ENCODE measurements at places on chromosomes 11 and 22.

DNA sequence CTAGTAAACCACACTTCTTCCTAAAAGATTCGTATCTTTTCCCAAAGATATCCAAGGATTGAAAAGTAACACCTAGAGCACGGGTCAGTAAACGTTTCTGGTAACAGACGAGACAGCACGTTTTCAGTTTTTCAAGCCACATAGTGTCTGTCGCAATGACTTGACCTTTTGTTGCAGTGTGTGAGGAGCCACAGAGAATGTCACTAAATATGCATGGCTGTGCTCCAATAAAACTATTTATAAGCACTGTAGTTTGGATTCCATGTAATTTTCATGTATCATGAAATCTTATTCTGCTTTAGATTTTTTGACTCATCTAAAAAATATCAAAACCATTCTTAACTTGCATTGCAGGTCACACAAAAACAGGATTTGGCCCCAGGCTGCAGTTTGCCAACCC is 18.3 kb upstream of the MICAL3 start:
- DNase-seq = no peak

DNA sequence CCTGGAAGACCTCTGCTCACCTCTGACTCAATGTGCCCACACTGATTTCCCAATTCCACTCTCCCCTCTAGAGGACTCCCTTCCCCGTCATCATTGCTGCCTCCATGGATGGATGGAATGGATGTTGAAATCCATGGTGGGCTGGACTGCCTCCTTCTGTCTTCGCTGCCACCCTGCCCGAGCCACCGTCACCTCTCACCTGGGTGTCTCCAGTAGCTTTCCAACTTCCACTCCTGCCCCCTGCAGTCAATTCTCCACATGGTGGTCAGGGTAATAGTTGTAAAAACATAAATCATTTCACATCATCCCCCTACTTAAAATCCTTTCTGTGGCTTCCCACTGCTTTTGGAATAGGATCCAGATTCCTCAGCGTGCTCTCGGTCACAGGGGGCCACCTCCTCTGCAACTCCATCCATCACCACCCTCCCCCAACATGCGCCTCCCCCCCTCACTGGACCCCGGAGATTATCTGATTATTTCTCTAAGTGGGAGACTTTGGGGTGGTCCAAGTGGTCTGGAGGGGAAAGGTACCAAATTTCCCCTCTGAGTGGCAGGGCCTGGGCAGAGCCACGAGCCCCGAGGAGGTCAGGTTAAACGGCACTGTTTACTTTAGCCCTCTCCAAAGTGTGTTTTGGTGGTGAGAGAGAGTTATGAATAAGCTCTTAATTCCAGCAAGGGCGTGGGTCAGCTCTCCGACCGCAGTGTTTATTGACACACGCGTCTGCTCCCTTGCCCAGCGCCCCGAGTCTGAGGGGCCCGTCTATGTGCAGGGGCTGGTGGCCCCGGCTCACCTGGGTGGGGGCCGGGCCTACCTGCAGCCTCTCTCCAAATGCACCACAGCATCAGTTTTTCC is 313.7 kb downstream of the MN1 start:
- no peak for DNase-seq

- DNase-seq = no peak
Measured at GRCh38 chr22:29627196-29627535, 23.7 kb downstream of the NF2 start.

DNA sequence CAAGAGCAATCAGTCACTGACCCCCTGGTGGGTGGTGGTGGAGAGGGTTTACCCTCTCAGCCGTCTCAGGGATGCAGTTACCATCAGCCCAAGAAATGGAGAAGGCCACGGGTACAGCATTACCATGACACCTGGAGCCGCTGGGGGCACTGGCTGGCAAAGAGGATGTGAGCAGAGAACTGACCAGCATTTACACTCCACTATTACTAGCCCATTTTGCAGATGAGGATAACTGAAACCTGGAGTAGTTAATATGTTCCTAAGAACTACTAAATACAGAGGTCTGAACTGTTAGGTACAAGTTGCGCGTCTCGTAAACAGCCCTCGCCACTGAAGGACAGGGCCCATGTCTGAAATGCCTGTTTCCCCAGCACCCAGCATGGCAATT is 79.0 kb downstream of the TIMP3 start:
- no peak for DNase-seq

DNA sequence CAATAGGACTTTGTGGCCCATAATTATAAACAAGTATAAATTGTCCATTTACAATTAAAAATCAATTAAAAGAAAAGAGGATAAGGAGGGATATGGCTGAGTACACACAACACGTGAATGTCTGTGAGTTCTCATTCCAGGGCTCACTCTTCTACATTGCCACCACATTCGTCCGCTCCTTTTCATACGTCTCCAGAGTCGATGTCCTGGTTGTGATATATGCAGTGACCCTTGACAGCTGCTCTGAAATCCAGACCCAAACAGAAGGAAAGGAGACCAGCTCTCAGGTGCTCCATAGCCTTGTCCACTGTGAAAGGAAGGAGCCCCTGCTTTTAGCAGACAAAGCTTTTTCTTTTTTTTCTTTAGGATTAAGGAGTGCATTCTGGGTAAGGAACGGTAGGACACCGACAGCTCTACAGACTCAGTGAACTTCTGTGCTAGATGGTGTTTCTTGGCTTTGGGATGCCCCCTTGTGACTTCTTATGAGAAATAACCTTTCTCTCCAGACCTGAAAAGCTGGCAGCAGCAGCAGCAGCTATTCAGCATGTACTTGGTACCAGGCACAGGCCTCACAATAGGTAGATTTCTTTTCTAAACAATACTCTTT is 19.7 kb upstream of the DNAJB13 start:
- no peak for DNase-seq

- no peak for DNase-seq
Measured at GRCh38 chr11:9874466-9874865, 210.6 kb downstream of the SWAP70 start.

- DNase-seq = no peak
Measured at GRCh38 chr22:25540166-25540907, 24.1 kb upstream of the GRK3 start.

DNA sequence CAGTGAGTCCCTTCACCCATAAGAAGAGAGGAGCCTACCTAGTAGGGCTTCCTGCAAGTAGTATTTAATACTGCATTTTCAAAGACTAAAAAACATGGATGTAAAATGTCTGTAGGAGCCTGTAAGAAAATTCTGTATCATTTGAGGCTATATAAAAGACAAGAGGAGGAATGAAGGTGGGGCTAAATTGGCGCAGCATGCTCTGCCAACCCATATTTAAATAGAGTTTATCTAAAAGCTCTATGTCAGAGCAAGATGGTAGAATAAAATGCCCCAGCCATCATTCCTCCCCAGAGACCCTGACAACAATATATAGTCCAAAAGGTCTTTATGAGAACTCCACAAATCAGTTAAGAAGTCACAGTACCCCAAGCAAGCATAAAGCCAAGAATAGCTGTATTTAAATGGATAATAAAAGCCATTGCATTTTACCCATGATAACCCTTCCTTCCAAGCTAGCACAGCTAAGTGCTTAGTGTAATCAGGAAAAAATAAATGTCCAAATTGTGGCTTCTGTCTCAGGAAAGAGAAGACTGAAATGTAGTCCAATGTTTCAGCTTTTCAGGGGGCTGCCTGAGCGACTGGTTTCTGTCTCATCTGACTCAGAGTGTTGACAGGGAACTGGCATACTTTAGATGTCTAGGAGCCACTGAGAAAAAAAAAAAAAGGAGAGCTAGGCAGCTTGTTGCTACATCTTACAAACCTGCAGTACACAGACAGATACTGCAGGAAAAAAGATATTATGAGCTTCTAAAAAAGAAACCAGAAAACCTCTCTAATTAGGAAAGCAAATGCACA is 258.6 kb downstream of the METTL15 start:
- DNase-seq = no peak

GRCh38 chr11:30436801-30437200 is 113.9 kb downstream of the ARL14EP start:
- no peak for DNase-seq

DNA sequence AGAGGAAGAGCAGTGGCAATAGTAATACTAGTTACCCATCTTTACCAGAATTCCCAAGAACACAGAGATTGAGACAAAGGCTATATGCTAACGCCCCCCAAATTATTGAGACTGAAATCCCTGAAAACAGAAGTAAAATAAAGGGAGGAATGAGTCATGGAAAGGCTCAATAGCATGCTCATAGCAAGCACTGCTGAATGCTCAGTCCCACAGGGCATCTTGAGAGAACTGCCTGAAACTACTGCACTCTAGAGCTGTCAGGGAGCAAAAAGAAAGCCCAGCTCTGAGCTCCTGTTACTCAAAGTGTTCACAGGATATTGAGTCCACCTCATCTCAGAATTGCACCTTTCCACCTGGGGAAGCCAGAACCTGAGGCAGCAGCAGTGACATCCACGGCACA is 44.1 kb upstream of the FIBIN start:
- no peak for DNase-seq

DNA sequence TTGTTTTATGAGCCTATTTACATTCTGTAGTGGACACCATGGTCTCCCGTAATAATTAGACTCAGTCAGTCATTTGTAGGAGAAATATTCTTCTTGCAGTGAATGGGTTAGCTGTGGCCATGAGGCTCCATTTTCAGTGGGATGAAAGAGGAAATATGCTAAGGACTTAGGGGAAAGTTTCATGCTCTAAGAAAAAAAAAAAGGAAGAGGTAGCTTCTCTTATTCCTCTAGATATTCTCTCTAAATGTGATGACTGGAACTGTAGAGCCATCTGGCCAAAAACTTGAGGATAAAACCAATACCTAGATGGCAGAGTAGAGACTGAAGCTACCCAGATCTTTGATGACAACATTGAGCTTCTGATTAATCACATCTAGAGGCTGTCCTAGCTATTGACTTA is 75.8 kb upstream of the SESN3 start:
- DNase-seq = no peak

- no peak for DNase-seq
Measured at GRCh38 chr11:34542089-34542488, 28.5 kb upstream of the ELF5 start.

- no peak for DNase-seq
Measured at GRCh38 chr11:73154178-73154577, 12.1 kb upstream of the FCHSD2 start.

DNA sequence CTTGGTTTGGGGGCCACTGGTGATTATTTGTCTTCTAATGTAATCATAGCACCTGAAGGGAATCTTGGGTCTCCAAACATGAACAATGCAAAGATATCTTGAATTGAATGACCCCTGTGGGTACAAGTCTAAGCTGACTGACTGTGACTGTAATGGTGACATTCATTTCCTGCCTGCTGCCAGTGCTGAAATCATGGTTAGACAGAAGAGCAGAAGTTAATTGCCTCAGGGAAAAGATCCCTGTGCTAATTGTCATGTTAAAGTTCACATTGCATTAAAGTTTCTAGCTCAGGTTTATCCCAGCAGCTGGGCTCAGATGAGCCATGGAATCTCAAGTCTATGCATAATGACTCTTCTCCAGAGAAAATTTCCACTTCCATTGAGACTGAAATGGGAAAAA is 772.0 kb downstream of the ETS1 start:
- DNase-seq = no peak

GRCh38 chr11:91850533-91851275 is 373.9 kb upstream of the FAT3 start:
- DNase-seq = no peak

DNA sequence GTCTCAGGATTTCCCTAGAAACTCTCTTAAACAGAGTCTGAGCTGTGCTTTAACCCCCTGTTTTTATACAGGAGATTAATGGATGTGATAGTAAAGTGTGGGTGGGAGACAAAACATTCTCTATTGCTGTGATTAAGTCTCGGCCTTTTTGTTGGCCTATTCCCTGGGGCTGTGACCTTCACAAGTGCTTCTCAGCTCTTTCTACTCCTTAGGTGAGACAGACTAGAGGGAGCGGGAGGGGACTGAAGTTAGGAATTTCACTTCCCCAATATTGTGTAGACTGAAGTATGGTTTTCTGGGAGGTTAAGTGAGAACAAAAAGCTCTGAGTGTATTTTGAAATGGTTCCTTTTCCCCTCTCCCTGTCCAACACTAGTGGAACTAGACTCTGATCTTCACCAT is 29.8 kb upstream of the OR8B8 start:
- DNase-seq = no peak

DNA sequence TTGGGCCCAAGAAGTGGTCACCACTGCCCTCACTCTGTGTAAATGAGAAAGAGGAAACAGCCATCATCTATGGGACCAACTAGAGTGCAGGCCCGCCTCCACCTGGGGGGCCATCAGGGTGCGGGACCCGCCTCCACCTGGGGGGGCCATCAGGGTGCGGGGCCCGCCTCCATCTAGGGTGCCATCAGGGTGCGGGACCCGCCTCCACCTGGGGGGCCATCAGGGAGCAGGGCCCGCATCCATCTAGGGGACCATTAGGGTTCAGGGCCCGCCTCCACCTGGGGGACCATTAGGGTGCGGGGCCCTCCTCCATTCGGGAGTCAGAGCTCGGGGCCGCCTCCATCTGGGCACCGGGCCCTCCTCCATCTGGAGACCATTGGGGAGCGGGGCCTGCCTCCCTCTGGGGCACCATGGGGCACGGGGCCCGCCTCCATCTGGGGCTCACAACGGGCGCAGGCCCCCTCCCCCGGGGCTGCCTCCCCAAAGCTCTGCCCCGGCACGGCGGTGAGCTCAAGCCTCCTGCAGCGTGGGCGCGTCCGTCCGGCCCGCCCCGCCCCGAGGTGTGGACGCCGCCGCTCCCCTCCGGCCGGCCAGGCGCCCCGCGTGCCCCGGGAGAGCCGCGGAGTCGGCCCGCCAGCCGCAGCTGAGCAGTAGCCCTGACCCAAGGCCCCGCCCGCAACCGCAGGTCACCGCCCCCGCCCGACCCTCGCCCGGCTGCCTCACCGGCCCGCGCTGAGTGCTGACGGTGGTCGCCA is 512 bp downstream of the TOLLIP start:
- DNase-seq = no peak

DNA sequence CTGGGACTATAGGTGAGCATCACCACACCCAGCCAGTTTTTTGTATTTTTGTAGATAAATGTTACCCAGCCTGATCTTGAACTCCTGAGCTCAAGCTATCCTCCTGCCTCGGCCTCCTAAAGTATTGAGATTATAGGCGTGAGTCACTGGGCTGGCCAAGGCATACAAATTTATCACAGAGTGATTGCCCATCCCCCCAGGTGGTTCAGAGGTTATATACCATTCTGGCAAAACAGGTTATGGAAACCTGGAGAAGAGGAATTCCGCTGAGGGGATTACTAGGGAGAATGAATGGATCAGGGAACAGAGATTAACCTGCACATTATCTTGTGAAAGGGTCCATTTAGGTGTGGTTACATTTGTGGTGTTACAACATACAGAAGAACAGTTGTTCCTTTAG is 8.1 kb downstream of the ATG13 start:
- no peak for DNase-seq

GRCh38 chr11:16403851-16404250 is 47.5 kb upstream of the SOX6 start:
- DNase-seq = no peak

GRCh38 chr11:126354631-126355323 is 709 bp upstream of the ST3GAL4 start:
- DNase-seq = no peak

GRCh38 chr22:37354261-37354660 is 72.0 kb downstream of the CYTH4 start:
- DNase-seq = no peak

DNA sequence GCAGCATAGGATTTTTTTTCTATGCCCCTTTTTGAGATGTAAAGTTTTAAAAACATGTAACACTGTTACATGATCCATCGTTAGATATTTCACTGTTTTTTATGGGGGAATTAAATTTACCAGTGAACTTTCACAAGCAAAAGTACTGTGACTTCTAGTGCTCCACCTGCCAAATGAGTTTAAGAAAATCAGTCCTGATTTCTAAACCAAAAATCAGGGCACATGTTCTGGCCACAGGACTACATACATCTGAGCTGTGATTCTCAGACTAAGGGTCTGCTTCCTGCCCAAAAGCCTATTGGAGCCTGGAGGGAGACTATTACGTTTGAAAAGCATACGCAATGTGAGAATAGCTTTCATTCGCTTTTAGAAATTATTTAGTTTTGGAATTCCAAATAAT is 22.5 kb downstream of the TMPRSS13 start:
- DNase-seq = no peak
